Mucosa of gallbladder (tissue), 1 donor: ENCODE measurements at places on chromosomes 7 and 10.

- no peak for DNase-seq
Measured at GRCh38 chr7:64515781-64516180, 47.1 kb downstream of the ZNF680 start.

DNA sequence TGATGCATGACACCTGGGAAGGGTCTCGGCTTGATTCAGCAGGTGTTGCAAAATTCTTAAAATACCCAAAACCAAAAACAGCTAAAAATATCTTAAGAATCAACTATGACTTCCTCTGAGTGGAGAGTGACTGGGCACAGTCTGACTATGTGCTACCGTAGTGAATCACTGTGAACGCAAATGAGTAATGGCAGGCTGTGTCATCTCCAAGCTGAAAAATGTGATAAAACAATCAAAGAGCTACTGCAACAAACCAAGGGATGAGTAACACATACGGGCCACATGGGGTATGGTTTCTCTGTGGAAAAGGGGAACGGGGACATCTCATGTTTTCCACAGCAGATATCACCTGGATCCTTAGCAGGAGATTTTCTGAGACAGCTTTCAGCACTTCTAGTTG is 127.5 kb downstream of the ABCA13 start:
- no peak for DNase-seq

GRCh38 chr10:112213836-112214235 is 30.3 kb upstream of the GPAM start:
- DNase-seq, result no peak

- DNase-seq, result no peak
Measured at GRCh38 chr7:24652251-24652939, 79.1 kb downstream of the PALS2 start.

DNA sequence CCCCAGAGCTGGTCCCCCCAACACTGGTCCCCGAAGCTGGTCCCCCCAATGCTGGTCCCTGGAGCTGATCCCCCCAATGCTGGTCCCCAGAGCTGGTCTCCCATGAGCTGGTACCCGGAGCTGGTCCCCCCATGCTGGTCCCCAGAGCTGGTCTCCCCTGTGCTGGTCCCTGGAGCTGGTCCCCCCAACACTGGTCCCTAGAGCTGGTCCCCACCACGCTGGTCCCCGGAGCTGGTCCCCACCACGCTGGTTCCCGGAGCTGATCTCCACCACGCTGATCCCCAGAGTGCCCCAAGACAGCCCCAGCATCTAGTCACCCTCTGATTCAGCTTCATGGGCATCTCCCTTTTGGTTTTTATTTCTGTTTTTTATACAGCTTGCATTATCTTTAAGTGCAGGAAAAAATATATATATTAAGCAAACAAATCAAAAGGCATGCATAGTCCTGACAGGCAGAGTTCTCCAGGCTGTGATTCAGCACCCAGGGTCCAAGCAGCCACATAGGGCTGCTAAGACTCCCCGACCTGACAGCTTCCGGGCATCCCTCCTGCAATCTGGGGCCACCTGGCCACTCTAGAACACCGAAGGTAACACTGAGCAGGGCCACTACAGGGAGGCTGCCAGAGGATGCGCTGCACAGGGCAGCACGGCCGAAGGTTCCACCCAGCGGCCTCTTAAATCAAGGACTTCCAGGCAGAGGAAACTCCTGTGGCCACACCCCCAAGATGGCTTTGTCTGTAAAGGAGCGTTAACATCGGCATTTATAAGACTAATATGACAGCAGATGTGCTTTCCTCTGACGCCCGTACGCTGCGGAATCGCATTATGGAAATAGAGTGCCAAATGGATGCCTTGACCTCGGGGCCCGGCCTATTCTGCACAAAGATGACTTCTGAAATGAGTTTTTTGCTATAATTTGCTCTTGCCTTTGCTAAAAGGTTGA is 215.0 kb downstream of the PTPRN2 start:
- no peak for DNase-seq

GRCh38 chr10:519716-520401 is 169.6 kb downstream of the DIP2C start:
- DNase-seq, result no peak

GRCh38 chr10:77284797-77285196 is 352.8 kb downstream of the KCNMA1 start:
- DNase-seq, result no peak

GRCh38 chr7:127782654-127783559 is 130.9 kb downstream of the SND1 start:
- no peak for DNase-seq

GRCh38 chr10:56653289-56653688 is 292.2 kb upstream of the ZWINT start:
- no peak for DNase-seq

DNA sequence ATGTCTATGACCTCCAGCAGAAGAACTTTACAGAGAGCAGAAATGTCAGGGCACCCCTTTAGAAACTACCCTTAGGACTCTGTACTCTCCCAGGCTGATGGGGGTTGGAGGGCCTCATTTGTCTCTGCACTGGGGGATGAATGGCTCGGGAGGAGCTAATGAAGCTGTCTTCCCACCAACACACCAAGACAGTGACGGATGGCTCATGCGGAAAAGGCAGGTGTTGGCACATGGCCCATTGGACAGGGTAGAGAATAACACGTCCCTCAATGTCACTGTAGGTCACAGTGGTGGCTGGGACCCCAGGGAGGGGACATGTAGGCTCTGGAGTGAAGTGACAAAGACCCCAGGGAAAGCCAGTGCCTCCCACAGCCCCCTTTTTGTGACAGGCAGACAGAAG is 64.0 kb upstream of the PCBD1 start:
- no peak for DNase-seq

- no peak for DNase-seq
Measured at GRCh38 chr10:3429676-3430075, 257.1 kb upstream of the PITRM1 start.

DNA sequence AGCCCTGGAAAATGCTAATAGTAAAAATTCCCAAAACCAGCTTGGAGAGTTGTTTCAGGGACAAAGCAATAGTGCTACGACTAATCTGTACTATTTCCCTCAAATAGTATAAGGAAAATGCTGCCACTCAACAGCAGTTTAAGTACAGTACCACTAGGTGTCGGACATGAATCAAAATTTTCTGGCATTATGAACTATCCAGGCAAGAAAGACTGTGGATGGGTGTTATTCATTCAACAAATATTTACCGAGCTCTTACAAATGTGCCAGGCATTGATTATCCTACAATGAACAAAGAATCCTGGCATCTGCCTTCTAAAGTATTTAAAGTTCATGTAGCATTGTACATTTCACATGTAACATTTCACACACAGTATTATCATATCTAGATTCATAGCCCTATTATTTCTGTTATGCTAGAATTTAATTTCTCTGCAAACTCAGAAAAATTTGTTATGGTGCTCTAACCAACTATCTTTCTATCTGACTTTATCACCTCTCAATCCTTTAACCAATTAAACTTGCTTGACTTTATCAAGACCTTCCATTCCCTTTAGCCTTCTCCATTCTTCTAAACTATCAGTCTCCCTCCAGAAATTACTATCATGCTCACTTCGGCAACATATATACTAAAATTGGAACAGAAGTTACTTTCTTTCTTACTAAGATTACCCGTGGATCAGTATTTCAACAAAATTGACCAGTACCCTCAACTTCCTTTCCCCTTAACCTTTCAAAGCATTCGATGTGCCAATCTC is 80.6 kb downstream of the ARHGAP21 start:
- DNase-seq, result peak; percentile 62

DNA sequence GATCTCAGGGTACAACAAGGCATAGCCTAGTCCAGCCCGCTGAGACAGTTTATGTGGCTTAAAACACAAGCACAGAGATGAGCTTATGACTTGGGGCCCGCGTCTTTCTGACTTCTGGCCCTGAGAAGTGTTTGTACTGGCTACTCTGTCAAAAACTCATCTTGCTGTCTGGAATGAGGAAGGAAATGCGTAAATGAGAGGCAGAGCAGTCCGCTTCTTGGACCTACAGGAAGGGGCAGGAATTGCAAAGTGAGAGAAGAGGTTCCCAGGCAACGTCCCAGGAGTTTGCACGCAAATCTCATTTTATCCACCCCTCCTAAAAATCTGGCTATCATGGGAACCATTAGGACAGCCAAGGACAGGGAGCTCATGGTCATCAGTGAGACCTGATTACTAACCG is 5.5 kb downstream of the ANXA11 start:
- DNase-seq, result peak; percentile 64

GRCh38 chr7:117587931-117588330 is 108.1 kb downstream of the CFTR start:
- DNase-seq, result no peak

GRCh38 chr10:49752584-49752983 is 9.5 kb downstream of the OGDHL start:
- DNase-seq, result no peak

DNA sequence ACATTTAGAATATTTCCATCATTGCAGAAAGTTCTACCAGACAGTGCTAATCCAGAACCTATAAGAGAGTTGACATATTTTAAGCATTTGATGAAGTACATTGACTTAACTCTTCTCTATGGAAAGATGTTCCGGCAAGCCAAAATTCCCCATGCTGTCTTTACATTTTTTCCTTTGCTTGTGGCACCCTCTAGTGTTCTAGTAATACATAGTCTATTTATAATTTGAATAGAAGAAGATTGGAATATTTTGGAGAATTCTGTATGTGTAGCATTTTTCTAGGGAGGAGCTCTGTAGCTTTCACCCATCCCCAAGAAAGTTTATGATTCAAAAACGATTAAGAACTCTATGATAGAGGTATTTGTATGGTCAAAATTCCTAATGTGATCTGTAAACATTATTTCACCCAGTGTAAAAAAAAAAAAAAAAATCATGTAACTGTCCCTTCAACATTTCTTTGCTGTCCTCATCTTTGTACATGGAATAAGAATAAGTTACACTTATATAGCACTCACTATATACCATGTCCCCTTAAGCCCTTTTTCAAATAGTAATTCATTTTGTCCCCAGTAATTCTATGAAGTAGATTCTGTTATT is 33.2 kb downstream of the NRF1 start:
- no peak for DNase-seq

- DNase-seq, result no peak
Measured at GRCh38 chr10:50310560-50311174, 59.4 kb upstream of the ASAH2 start.

- no peak for DNase-seq
Measured at GRCh38 chr7:27096768-27097514, 1.1 kb upstream of the HOXA1 start.

DNA sequence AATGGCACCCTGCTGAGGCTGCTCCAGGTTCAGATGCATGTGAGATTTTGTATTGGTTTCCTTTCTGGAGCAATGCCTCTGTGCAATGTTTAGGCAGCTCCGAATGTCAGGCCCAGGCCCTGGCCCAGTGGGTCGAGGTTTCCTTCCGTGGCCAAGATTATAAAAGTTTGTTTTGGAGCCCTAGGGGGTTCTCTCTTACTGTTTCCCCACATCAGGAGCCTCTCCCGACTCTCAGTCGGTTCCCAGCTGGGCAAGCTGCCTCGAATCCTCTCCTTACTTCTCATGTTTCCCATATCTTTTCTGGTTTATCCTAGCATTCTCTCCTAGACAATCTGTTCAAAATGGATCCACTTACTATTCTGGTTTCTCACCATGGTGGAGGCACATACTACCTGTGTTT is 11.0 kb downstream of the TMEM140 start:
- no peak for DNase-seq

GRCh38 chr10:86450806-86451603 is 70.6 kb downstream of the WAPL start:
- DNase-seq, result no peak

- DNase-seq, result no peak
Measured at GRCh38 chr10:130202984-130203621, 66.9 kb downstream of the GLRX3 start.

- no peak for DNase-seq
Measured at GRCh38 chr10:12056748-12057147, 12.0 kb upstream of the DHTKD1 start.

DNA sequence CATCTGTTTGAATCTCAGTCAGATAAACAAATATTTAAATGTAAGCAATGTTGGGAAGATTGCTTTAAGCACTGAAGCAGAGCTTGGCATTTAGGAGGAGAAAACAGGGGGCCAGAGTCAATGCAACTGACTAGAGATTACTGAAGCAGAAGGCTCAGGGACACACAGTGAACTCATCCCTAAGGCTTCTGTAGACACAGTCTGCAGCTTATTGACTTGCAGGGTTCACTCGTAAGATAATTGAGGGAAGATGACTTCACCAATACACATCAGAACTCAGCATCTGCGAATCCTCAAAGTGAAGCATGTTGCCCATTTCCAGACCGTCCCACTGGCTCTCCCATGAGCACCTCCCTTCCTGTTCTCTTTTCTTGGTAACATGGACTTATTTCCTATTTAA is 363.4 kb upstream of the PFKP start:
- no peak for DNase-seq

DNA sequence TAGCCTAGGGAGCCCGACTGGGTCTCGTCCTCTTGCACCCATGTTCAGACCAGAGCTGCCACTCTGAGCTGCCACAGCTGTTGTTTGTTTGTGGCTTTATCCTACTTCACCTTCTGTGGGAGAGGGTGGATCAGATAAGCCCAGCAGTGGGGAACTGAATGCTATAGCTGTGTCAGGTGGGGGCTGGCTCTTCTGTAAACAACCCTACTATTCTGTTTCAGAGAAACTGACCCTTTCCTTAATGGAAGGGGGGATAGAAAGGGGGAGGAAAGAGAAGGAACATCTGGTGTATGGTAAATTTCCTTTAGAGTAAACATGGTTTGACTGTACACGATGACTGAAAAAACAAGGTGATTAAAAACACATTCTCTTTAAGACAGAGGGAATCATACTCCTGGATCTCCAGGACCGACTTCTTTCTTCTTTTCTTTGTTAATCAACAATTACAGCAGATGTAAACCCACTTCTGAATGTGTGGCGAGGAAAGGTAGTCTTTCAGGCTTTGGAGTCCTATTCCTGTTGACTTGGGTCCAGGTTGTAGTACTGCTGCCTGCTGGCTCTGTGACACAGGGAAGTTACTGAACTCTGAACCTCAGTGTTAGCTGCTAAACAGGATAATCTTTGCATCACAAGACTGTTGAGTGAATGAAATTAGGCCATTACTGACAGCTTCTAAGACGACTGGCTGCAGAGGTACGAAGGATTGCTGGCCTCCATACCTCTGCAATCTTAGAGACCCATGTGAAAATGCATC is 6.0 kb downstream of the PRXL2A start:
- peak; percentile 34 for DNase-seq

GRCh38 chr7:732094-732541 is 5.0 kb upstream of the PRKAR1B start:
- DNase-seq, result peak; percentile 76
